Urinary bladder (tissue), 4 donors: ENCODE measurements at places on chromosomes 6 and 20. TPM values are rescaled to one million over a fixed set of nuclear protein-coding genes. Genes with fewer than 3 reads are reported as not detected.

GRCh38 chr6:132751306-132751705, 6.4 kb downstream of the VNN2 start:
- DNase-seq = no peak

GRCh38 chr20:21166801-21167200, 40.9 kb downstream of the KIZ start:
- no peak for DNase-seq

DNA sequence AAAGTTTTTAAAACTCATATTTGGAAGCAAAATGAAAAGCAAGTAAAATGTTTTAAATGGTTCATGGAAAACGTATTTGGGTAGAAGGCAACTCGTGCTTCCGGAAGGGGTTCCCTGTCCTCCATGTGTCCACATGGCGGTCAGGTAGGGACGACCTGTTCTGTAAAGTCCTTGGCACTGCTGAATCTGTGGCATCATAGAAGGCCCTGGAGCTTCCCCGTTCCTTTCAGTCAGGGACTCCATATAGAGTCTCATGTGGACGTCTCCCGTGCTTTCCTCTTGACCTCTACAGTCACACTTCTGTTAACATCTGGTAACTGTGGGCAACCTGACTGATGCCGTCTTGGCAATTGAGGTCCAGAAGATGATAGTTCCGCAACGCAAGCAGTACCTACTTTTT, 11.4 kb downstream of the DYNLT1 start:
- DNase-seq = no peak

GRCh38 chr6:32774426-32774825, 11.1 kb upstream of the HLA-DQB2 start:
- DNase-seq = no peak

DNA sequence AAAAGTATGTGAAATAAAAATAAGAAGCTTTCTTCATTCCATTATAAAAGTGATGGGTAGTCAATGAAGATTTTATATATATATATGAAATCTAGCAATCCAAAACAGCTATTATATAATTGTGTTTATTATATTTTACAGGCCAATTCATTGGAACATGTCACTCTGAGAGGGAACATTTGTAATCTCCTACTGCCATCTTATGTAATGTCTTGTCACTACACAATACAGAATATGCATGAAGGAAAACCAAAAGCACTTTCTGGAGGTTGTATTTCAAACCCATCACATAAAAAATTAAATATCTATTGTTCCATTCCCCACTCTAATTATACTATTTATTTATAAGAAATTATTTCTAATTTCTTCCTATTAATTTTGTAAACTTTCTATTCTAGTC, 31.5 kb upstream of the IRAK1BP1 start:
- DNase-seq = no peak

GRCh38 chr6:3561725-3562124, 104.9 kb upstream of the SLC22A23 start:
- DNase-seq = no peak

DNA sequence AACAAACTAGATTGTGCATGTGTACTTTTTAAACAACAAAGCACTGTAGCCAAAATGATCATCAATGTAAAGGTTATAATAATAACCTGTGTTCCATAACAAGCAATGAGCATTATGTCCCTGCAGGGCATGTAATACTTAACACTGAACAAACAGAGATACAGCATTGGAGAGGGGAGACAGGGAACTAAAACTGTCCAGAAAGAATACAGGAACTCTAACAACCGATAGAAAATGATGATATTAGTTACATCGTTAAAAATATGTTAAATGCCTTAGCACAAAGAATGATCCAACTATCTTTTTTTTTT, 80.5 kb downstream of the COL9A1 start:
- DNase-seq = no peak

GRCh38 chr6:30681766-30682142, 4.7 kb downstream of the PPP1R18 start:
- no peak for DNase-seq

DNA sequence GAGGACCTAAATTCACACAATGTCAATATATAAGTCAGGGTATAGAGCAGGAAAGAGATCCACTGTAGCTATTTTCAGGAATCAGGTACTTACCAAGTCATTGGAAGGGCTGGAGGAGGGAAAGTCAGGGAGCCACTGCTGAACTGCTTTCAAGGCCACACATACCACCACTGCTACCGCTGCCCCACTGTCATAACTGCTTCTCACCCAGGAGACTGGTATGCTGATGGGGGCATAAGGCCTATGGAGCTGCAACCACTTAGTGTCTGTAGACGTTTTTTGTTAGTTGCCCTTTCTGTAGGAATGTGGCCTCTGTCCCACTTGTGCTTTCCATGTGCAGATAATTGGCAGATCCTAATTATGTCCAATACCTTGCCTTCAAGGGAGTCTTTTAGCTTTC, 5.4 kb downstream of the SMAP1 start:
- DNase-seq = no peak

NNAT gene
- total RNA-seq = 31.4 TPM

DNA sequence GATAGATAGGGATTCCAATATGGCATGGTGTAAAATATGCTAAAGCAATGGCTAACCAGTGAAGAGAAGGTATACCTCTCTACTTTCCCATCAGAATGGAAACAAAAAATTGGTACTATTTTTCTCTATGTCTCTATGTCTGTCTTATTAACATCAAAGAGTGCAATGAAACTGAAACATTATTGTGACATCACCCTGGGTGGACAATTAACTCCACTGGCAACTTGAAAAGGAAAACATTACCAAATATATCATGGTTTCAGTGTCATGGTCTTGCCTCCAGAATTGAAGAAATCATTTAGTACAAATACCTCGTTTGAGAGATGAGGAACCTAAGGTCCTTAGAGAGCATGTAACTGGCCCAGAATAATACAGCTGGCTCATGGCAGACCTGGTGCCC, 1132.5 kb upstream of the MAP3K7 start:
- no peak for DNase-seq

CRISP2 gene
- total RNA-seq = not detected

RNF39 gene
- total RNA-seq = 0.11 TPM

LY6G6D gene
- 3.1 TPM for total RNA-seq

DNA sequence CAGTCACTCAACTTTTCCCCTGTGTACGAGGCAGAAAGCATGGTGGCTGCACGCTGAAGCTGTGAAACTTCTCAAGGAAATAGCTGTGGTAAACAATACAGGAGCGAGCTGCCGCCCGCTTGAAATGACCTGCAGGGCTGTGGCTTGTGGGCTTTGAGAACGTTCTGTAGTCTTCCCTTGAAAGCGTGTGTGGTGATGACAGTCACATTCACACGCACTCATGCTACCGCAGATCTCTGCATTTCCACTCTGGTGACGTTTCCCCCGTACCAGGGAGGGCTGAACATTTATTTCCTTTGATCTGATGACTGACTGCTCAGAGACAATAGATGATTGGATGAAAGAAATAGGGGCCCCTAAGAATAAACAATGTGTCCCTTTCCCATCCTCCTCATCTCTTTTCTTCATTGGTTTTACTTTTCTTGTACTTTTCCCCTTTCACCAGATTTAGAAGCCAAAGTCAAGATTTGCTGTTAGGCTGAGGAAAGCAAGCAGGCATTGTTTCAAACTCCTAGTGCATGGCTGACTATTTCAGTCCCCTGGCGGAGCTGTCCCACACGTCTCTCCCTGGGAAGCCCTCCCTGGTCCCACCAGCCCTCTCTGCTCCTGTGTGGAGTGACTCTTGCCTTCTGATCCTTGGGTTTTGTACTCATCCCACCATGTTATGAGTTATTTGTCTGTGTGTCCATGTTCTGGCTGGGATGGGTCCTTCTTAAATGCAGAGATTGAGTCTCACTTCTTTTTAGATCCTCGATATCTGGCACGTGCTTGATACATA, 3.9 kb downstream of the SYTL3 start:
- DNase-seq = no peak

- no peak for DNase-seq
Measured at GRCh38 chr20:41365777-41366545, 657 bp downstream of the EMILIN3 start.

DNA sequence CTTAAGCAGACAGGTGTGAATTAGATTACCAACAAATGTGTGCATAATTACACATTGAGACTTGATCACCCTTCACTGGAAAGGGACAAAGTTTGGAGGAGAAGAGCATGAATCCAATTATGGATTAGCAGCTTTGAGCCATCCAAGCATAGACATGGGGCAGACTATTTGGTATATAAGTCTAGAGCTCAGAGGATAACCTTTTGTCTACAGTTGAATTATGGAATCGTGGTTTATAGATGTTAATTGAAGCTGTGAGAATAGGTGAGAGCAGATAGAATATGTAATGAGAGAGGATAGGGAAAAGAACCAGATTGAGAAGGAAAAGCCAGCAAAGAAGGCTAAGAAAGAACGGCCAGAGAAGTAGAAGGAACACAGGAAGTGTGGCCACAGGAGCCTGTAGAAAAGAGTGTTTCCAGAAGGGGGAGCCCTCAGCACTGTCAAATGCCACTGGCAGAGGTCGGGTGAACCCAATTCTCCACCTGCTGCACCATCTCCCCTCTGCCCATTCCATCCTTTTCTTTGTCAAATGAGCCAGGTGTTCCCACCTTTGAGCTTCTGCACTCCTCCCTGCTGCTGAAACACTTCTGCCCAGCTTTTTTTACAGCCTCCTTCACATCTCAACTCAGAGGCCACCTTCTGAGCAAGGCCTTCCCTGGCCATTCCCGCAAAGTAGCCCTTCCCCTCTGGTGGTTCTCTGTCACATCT, 7.3 kb downstream of the DNTTIP1 start:
- no peak for DNase-seq

NMBR gene
- 0.32 TPM for total RNA-seq

DNA sequence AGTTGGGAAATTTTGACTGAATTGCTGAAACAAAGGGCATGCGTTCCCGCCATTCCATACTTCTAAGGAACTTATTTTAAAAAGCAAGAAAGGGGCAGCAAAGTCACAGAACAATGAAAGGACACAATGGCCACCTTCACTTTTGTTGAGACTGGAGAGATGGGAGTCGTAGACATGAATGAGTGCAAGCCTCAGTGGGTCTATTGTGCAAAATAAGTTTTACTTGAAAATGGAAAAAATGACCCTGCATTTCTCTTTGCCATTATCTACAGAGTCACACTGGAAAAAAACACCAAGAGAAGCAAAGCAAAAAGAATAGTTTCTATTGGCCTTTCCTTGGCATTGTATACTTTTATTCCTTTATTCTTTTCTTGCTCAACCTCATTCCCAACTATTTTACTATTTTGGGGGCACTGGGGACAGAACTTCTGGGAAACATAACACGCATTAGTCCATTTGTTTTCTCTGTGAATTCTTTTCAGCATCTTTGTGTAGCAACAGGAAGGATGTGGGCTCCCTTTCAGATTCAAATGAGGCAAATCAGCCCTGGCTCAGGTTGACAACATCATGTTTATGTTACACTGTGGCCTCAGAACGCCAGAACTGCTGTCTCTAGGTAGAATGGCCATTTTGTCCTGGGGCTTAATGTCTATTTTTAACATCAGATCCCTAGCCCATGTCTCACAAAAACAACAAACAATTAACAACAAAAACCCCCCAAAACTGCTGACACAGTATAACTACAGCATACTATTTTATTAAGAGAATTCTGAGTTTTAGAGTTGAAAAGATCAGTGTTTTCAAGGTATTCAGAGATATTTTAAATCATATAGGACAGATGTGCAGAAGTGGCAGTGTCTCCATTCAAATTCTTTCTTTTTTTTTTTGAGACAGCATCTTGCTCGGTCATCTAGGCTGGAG, 122.2 kb downstream of the FYN start:
- DNase-seq = no peak

- no peak for DNase-seq
Measured at GRCh38 chr6:137882225-137882961, 15.3 kb downstream of the TNFAIP3 start.

DNA sequence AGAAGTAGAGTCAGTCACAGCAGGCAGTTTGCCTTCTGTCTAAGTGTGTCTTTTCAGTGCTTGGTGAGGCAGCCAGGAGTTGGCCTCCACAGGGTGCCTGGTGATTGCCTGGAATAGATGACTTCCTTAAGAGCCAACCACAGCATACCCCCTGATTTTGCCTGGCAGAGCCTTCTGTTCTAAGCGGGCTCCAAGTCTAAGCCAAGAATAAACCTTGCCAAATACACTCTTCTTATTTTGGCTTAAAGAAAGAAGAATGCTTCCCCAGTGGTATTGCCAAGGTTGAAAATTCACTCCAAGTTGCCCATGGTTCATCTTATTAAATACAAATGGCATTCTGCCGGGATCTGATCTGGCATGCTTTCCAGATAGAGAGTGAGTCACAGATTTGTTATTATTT, 1424.8 kb upstream of the EYS start:
- no peak for DNase-seq

GRCh38 chr20:56801971-56802755, 173.1 kb downstream of the TFAP2C start:
- DNase-seq = no peak

DNA sequence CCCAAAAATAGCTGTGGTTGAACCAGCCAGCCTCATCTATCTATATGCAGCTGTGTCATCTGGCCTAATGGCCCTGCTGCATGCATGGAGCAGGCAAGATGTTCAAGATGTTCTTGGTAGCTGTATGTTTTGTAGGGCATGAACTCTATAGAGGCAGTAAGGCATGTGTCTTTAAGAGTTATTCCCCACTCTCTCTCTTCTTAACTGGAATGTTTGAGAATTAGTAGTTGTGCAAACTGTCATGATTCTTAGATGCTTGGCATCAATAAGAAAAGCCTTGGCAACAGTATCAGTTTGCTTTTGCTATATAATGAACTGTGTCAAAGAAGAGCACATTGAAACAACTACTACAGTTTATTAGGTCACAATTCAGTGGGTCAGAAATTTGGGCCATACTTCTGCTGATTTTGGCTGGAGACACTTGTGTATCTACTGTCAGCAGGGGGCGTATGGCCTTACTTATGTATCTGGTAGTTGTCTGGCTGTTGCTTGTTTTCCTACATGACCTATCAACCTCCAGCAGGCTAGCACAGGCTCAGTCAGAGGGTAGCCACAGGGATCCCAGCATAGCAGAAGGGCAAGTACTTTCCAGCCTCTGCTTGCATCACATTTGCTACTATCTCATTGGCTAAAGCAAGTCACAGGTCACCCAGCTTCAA, 56.1 kb upstream of the LAMP5 start:
- no peak for DNase-seq

DNA sequence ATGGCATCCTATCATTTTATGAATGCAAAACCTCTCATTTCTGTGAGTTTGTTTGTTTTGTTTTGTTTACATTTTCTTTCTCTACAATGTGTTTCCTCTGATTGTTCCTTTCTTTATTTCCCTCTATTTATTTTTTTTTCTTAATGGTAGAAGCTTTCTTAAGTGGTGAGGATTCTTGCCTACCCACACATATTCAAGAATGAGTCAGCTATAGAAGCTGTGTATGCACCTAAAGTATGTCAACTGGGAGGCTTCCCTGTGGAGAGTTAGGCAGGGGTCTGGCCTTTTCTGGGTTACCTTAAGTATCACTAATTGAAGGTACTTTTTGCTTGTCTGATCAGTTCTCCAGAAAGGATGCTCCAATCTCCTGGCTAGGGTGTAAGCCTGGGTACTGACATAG, 354.0 kb downstream of the ESR1 start:
- no peak for DNase-seq

DOK5 gene
- 20.4 TPM for total RNA-seq

- DNase-seq = no peak
Measured at GRCh38 chr20:63293871-63294535, 1.0 kb downstream of the COL20A1 start.

GRM1 gene
- 0.16 TPM for total RNA-seq

- DNase-seq = no peak
Measured at GRCh38 chr20:63635431-63636141, 8.7 kb upstream of the GMEB2 start.
